ENCODE measurements at places on chromosomes 6 and 20.

- no peak for DNase-seq
These were observed 204.5 kb upstream of the STXBP5 start for GRCh38 chr6:146999766-147000165.

DNA sequence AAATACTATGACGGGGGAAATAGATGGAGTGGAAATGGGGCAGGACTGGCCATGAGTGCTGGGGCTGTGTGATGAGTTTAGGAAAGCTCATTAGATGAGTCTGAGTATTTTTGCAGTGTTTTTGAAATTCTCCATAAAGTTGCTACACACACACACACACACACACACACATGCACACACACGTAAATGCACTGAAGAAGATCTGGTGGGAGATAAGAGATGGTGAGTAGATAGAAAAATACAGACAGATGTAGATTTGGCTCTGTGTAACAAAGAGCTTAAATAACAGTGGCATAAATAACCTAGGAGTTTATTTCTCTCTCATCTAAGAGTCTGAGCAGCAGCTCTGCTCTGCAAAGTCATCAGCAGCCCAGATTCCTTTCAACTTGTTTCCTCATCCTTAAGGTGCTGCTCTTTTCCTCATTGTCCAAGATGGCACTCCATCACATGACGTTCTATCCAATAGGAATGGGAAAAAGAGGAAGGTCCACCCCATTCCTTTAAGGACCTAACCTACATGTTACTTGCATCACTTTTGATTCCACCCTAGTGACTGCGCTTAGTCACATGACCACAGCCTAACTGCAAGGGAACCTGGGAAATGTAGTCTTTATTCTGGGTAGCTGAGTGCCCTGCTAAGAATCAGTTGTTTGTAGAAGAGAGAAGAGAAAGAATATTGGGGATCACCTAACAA, 76.4 kb downstream of the EYA2 start:
- peak; percentile 97 for DNase-seq

DNA sequence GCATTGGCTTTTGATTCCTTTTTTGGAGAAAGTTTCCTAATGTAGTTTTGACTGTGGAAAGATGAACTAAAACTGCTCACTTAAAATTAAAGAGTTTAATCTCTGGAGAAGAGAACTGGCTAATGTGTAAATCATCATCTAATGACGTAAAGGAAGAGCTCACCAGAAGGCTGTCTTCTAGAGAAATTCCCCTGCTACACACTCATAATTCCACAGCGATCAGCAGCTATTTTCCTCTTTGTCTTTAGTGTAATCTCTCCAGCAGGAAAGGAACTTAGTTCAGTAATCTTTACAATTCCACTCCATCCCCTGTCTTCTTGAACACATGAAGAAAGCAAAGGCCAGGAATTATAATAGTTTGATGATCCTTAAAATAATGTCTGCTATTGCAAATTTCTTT, 15.8 kb downstream of the SPTLC3 start:
- no peak for DNase-seq

GRCh38 chr20:53943522-53944291, 126.7 kb downstream of the BCAS1 start:
- DNase-seq, result peak; percentile 40

DNA sequence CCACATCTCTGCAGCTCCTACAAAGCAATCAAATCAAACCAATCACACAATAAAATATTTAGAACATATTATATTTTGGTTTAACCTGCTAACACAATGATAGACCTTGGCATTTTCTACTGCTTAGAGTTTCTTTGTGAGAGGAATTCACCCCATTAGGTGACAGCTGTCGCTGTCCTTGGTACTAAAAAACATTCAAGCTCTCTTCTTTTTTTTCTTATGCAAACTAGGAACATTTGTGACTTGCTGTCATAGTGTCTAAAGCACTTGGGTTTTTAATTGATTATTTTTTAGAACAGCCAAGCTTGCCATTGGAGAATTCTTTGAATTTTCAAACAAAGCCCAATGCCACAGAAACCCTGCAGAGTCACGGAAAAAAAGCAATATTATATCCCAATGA, 46.4 kb downstream of the CNR1 start:
- DNase-seq, result no peak

DNA sequence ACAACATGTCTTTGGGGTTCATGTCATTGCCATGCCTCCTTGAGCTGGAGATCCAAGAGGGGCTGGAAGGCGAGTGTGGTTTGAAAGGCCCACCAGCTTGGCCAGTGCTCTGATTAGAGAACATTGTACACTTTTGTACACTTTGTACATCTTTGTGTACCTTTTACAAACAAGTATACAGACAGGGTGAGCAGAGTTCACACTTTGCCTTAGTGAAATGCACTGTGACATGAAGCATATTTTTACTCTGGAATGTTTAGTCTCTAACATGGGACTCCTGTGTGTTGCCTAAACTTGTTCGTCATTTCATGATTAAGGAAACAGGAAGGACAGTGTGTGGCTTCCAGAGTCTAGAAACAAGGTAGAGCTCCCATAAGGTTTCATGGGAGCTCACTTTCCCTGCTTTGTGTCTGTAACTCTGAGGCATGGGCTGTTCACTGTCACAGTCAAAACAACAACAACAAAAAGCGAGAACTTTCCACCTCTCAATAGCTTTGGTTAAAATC, 225.8 kb upstream of the SOX4 start:
- no peak for DNase-seq

DNA sequence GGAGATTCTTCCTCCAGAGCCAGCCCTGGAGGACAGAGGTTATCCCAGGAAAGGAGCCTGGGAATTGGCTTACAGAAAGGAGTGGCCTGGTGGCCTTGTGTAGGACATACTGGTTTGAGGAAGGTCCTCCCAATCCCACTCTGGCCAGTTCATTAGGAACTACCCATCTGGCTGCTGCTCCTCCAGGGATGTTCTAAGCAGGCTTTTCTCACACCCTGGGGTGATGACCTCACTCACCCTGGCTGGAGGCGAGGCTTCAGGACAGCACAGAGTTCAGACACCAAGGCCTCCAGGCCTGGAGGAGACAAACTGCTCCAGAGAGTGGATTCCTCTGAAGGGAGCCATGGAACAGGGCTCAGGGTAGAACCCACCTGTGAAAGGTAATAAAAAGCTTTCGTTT, 8.9 kb downstream of the GNMT start:
- DNase-seq, result no peak

GRCh38 chr20:38208088-38208487, 43.0 kb upstream of the TGM2 start:
- no peak for DNase-seq

- no peak for DNase-seq
These were observed 2.9 kb downstream of the HLA-DMA start for GRCh38 chr6:32950010-32950409.

DNA sequence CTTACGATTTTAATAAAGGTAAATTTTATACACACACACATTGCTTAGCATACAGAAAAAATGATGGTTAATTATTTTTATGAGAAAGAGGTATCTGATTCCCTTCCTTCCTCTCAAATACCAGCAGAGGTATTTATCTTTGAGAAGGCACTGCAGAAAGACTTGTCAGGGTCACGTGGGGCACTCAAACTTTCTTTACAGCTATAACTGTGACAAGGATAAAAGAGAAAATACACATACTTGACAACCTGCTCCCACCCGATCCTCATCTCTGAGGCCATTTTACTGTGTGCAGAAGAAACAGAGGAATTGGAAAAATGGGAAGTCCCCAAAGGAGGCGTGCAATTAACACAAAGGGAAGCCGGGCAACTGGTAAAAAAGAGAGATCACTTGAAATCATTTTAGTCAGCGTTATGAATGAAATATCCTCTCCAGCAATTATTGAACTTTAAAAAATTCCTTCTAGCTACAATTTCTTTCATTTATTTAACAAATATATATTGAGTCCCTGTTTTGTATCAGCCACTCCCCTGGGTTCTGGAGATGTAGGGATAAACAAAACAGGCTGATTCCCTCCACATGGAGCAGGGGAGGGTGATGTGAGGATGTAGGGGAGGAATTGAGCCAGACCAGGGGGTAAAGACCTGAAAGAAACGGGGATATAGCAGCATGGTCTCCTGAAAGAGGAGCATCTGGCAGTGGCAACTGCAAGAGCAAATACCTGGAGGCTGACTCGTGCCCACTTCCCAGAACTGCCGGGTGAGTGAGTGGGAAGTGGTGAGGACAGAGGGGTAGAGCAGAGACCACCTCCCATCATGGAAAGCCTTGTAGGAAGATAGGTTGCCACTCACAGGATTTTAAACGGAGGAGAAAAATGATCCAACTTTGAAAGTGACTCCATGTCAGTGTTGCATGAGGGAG, 510.3 kb downstream of the KIF16B start:
- DNase-seq, result no peak

GRCh38 chr6:20211941-20212391, 303 bp downstream of the MBOAT1 start:
- DNase-seq, result peak; percentile 75

DNA sequence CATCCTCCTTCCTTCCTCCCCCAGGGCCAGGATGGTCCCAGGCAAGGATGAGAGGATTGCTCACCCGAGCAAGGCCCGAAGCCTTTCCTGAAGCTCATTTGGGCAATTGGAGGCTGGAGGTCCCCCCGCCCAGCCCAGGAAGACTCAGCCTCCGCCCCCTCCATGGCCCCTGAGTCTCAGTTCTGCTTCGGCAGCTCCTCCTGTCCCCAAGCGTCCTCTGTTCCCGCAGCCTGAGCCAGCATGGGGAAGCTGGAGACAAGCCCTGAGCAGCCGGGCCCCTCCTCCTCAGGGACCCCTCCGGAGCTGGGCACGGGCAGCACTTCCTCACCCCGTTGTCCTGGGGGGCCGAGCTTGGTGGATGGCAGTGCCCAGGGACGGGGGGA, 26.0 kb downstream of the SLC17A9 start:
- no peak for DNase-seq

DNA sequence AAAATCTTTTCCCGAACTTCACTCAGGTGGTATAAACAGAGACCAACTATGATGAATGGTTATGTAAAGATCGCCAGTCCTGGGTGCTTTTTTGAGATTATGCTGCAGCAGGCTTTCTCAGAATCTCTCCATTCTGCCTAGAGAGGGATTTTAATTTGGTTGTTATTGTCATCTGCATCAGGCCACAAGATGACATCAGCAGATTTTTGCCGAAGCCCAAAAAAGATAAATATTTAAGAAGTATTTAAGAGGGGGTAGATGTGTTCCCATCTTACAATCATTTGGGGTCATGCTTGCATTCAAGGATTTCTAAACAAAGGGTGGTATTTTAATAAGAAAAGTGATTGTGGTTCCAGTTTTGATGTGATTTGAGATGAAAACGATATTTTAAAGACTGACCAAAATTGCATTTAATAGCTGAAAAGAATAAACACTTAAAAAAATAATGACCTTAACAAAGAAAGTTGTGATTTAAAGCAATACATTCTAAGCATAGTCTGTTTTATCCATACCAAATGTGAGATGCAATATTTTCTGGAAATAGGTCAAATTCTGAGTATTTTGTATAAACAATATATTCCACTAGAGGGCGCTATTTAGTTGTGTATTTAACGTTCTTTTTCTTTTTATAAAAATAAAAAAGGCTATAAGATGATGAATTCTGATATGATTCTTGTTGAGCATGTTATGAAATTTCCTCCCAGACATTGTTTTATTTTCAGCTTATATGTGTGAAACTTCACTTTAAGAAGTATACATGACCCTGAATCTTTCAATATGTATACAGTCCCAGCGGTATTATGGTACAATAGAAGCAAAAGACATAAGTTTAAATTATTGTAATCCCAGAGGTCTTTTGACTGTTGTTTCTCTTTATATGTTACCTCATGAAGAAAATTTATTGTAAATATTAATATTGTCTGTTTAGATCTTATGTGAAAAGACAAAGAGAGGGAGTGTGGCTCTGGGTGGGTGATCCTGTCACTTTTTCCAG, 51.0 kb upstream of the ZFP64 start:
- DNase-seq, result peak; percentile 59

- no peak for DNase-seq
These were observed 72.5 kb downstream of the ITCH start for GRCh38 chr20:34435589-34435988.

GRCh38 chr6:131910219-131910589, 41.0 kb downstream of the CCN2 start:
- no peak for DNase-seq
